Type B pancreatic cell (in vitro differentiated cells): ENCODE measurements at places on chromosomes 7 and 10. TPM values are rescaled to one million over a fixed set of nuclear protein-coding genes. Genes with fewer than 3 reads are reported as not detected.

CYP3A7 gene
- total RNA-seq = 0.46 and 2.3 TPM in 2 replicates

- no peak for DNase-seq
These were observed 19.8 kb upstream of the KDM7A start for GRCh38 chr7:140196361-140197217.

DNA sequence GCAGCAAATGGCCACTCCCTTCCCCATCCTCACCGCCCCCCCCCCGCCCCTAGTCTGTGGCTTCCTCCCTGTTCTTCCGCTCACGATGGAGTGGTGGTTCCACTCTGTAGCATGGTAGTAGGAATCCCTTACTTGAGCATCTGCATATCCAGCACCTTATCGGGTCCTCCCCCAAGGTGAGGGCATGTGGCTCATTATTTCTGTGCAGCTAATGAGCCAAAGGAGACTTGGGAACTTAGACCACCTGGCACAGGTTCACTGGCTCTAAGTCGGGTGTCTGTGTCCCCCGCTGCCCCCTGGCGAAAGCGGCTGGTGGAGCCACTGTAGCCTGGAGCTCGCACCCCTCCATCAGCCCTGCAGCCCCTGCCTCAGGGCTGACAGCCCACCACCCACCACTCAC is 22.8 kb upstream of the GPR26 start:
- peak; percentile 47 for DNase-seq

DNA sequence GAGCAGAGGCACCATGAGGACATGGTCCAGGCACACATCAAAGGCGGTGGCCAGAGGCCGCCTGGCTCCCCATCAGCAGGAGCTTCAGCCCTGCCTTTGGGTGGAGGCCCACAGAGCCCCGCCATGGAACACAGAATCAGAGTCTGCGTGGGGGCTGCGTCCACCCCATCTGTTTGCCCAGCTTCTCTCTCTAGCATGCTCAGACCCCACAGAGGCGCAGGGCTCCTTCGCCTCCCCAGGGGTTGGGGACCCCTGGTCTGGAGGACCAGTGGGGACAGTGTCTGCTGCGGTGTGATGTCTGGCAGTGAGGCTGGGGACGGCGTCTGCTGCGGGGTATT is 321.9 kb downstream of the PTPRN2 start:
- DNase-seq = no peak

GRCh38 chr7:22663357-22663718 is 63.7 kb upstream of the IL6 start:
- DNase-seq = no peak

DNA sequence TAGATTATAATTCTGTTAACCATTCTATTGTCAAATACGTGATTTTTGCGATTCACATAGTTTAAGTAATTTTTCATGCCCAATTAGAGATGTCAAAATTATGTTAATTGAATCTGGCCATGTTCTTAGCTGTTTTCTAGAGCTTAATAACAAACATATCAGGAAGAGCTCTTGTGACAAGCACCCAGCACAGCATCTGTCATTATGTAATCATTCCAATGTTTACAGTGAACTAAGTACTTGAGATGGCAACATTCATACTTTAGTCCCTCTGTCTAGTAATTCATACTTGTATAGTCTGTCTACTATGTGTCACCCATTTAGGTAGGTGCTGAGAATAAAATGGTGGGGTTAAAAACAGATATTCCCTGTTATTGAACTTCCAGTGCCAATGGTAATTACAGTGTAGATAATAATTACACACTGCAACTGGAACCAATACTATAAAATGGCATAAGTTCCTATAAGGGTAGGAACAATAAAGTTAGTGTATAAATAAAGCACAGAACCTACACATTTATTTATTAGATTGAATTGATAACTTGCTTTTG is 55.2 kb downstream of the ZEB1 start:
- no peak for DNase-seq

SEMA4G gene
- 28.0 and 46.0 TPM in 2 replicates for total RNA-seq

DNAJB6 gene
- 97.2 and 107 TPM in 2 replicates for total RNA-seq

DNA sequence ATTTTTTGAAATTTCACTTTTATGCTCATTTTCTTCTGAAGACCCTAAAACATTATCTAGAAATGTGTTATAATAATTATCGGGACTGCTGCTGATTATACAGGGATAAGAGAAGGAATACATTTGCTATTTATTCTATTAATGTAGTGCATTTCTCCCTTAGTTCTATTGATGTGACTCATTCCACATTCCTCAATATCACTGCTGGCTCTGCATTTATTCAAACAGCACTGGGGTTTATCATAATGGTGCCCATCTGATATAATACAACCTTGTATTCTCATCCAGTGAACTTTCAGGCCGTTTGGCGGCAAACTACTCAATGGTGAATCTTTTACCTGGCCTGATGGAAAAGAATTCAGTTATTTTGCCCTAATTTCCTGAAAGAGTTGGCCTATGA is 7.8 kb downstream of the KCND2 start:
- DNase-seq = no peak

DNA sequence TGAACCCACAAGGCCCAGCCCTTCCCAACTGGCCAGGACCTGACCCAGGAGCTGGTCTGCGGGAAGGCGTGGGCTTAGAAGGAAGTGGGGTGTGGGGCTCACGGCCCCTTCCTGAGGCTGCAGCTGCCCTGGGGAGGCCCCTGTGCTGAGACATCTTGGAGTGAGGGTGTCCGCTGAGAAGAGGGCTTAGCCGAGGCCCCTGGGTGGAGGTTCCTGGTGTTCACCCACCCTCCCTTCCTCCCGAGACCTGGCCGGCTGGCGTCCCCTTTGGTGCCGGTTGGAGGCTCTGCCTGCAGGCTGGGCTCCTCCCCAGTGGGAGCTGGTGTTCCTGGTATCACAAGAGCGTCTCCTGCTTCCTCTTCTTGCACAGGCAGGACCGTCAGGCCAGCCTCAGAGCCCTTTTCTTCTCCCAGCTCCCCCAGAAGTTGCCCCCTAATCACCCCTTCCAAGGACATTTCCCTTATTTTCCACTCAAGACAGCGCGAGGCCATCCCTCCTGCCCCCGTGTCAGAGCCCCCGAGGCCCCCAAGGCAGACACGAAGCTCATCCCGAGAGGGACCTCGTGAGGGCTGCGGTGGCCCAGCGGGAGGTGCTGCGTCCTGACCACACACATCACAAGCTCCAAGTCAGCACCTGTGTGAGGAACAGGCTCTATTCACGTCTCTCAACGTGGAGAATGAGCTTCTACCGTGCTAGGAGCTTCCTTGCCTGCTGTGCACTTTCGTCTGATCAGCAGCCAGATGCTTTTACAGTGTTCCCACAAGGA is 25.1 kb upstream of the FAM20C start:
- DNase-seq = no peak

- DNase-seq = peak; percentile 37
These were observed 336.3 kb downstream of the PTPRN2 start for GRCh38 chr7:158251061-158251965.

GRCh38 chr10:94288361-94289101 is 74.2 kb downstream of the NOC3L start:
- DNase-seq = no peak

DNA sequence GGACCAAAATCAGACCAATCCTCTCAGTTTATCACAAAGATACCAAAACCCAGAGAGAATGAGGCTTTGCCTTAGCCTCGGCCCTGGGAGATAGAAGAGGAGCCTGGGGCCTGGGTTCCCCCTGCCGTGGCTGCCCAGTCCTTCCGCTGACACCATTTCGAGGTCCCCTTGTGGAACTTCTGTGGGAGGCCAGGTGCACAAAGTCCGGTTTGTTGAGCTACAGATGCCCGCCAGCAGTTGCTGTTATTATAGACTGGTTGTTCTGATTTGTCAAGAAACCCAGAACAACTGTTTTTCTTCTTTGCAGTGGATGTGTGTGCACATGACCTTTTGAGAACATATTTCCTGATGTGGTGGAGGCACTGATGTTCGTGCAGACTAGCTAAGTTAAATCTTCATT is 47.6 kb downstream of the CUX1 start:
- no peak for DNase-seq

DNA sequence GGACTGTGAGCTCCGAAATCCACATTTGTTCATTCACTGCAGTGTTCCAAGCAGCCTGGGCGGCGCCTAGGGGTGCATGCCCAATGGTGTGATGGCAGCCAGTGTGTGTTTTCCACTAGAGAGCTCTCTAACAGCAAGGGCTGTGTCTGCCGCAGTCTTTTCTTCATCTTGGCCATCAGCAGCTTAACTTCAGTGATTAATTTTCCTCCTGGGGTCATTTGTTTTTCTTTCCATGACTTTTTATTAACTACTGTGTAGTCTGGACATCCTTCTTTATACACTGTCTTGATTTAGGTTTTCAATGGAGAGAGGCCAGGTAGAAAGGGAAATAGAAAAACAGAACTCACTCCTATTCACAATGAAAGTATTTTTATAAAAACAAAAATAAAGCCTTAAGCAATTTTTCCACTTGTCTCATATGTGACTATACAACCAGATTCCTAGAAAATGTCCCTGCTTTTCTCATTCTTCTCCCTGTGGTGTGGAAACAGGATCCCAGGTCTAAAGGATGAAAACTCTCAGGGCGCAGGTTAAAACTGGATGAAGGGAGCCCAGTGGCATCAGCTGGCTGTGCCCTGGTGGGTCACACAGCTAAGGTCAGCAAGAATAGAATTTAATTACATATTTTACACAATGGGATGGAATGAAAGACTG is 176.8 kb downstream of the PKD1L1 start:
- no peak for DNase-seq

DNA sequence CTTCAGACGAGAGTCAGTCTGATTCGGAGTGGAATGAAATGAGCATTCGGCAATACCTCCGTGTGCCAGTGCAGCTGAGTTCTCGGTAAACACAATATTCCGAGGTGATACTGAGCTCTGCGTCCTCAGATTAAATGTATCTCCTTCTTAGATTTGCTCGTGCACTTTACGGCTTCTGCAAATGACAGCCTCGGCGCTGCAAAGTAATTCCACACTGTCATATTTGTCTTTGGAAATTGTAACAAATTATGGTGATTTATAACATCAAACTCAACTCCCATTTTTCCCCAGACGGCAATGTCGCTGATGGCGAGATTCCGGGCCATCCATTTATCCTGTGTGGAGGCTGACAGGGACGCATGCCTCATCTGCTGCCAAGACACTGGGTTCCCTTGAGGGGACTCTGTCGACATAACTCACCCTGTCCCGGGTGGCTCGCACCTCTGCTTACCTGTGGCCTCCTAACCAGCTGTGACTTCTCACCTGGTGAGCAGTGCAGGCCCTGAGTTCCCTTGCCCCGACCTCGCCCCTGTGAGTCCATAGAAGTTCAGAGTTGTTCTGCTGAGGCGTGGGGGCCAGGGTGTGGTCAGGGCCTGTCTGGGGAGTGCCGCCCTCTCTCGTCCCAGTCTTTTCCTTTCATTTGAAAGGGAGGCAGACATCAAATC is 201.9 kb downstream of the ADARB2 start:
- DNase-seq = no peak
